Left kidney (tissue), 8 donors: ENCODE measurements at places on chromosomes 12 and 14.

DNA sequence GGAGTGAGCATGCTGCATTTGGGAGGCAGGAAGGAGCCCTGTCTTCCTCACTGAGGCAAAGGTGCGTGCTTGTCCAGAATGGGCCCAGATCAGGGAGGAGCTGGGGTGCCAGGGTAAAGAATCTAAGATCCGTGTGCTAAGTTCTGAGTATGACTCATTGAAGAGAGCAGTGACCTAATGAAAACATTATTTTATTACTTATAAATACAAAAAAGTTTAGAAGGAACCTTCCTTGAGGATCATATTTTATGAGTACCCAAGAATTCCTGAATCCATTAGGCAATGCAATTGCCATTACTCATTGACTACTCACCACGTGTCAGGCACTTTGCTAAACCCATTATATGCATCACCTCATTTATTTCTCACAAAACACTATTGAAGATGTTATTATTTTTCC lies 264.7 kb downstream of the EGLN3 start:
- no peak for DNase-seq

DNA sequence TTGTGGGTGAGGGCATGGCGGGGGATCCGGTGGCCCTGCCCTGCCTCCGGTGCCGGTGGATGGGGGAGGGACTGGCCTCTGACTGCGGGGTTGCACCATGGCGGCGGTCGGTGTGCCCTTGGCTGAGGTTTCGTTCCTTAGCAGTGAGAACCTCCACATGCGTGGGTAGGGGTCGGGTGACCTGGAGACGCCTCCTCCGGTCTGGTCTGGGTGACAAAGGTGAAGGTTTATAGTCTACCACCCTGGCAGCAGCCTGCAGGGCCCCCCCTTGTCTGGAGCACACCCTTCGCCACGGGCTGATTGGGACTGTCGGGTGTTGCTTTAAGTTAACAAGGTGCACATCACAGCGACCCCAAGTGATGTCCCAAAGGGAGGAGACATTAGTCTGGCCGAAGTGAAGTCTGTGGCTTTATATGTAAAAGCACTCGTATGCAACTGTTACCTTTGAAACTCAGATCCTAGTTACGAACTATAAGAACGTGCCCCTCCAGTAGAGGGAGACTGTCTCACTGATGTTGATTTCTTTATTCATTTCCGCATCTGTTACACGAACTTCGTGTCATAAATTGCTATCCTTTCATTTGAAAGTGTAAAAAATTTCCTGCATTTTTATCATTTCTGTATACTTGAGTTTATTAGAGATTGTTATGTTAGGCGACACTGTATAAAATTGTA lies 74.4 kb downstream of the WDR20 start:
- no peak for DNase-seq

DNA sequence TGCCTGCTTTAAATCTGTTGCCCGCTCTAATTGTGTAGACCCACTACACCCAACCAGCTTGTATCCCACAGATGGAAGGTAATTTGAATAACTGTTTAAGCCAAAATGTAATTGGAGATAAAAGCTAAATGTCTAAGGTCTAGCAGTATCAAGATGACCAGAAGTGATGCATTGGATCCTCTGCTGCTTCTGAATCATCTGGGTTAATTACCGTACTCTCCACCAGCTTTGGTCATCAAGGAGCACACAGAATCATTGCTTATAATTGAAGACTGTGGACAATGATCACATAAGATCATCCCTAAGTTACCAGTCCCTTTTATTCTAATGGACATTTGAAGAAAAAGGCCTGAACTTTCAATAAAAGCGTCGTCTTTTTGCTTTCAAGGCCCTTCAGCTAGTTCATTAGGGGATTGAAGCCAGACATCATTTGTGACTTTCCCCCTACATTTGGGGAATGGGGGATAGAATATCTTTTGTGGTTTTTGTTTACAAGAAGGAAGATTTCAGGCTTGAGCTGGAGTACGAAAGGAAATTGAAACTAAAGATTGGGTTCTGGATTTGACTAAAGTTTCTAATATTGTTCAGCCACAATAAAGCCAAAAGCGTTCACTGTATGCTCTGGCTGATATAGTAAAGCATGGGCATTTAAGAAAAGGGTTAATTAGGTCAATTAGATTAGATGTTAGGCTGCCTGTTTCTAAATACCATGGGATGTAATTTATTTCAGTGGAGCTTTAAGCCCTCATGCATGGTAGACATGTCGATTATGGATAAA lies 123.2 kb downstream of the CHST11 start:
- no peak for DNase-seq

DNA sequence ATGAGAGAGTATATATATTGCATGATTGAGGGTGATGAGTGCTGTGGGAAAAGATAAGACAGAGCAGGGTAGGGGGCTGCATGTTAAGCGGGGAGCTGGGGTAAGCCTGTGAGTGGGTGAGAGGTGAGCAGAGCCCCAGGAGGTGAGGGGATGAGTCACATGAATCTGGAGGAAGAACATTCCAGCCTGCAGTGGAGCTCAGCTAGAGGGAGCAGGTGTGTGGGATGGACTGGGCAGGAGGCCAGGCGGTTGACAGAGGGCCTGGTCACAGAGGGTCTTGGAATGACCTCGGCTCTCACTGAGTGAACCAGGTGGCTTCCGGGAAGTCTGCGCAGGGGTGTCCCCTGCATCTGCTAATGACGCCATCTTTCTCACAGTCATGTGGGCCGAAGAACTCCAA lies 44.4 kb downstream of the GIT2 start:
- DNase-seq, result no peak

DNA sequence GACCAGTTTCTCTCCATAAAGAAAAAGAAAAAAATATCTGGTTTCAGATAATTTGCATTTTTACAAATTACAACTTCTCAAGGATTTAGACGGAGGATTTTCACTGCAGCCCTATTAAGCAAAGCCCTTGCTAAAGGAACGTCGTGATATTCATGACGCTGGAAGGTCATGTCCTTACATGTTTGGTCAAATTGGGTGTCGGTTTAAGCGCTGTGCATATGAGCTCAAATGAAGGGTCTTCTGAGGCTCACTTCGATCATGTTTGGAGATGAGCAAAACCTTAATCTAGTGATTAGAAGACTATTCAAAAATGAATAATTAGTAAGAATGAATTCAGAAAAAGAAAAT lies 67.3 kb upstream of the USP15 start:
- DNase-seq, result no peak
